ENCODE measurements at places on chromosomes 6 and 20. TPM values are rescaled to one million over a fixed set of nuclear protein-coding genes. Genes with fewer than 3 reads are reported as not detected.

EEF1A2 gene
- total RNA-seq, result 0.45 TPM

TNFRSF6B gene
- not detected for total RNA-seq

SLC13A3 gene
- total RNA-seq, result not detected

PSORS1C1 gene
- total RNA-seq, result not detected

DEFB132 gene
- not detected for total RNA-seq

EYS gene
- not detected for total RNA-seq

EPHA7 gene
- total RNA-seq, result not detected

RBBP8NL gene
- total RNA-seq, result not detected

KIF25 gene
- not detected for total RNA-seq

TCP11 gene
- total RNA-seq, result not detected

GSTA3 gene
- total RNA-seq, result not detected

SPAG4 gene
- total RNA-seq, result 3.7 TPM

LY6G6C gene
- 0.25 TPM for total RNA-seq

CPNE5 gene
- 2.5 TPM for total RNA-seq

CDSN gene
- total RNA-seq, result not detected

RAB44 gene
- 0.07 TPM for total RNA-seq

DEFB124 gene
- total RNA-seq, result not detected

IL20RA gene
- not detected for total RNA-seq

EFCAB8 gene
- 0.50 TPM for total RNA-seq

CLVS2 gene
- total RNA-seq, result not detected
